Activated gamma-delta T cell treated with anti-CD3 and anti-CD28 coated beads, Interleukin-2, amount 50 U/mL, for 16 hours (primary cell): ENCODE measurements at places on chromosomes 2 and 18.

DNA sequence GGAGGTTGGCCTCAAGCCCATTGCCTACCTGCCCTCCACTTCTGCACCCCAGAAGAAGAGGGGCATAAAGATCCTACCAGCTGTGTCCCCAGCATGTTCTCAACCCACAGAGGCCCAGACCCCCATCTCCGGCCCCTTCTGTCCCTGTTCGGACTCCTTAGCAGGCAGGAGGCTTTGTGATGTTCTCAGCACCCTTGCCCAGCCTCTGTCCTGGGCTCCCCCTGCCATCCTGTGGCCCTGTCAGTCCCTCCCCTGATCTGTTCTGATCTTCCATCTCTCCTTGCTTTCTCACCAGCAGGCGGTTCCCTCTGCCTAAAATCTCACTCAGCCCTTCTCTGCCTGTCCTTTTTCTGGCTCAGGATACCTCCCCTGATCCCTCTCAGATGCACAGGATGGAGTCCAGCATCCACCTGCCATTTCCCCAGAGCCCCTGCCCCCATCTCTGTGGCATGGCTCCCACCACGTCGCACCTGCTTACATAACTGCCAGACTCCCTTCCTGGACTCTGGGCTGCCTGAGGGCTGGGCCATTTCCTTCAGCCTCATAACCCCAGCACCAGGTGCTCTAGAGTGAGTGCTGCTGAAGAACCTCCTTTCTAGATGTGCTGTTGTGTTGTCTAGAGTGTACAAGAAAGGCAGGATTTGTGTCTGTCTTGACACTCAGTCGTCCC lies 134.0 kb downstream of the CTIF start:
- no peak for DNase-seq

DNA sequence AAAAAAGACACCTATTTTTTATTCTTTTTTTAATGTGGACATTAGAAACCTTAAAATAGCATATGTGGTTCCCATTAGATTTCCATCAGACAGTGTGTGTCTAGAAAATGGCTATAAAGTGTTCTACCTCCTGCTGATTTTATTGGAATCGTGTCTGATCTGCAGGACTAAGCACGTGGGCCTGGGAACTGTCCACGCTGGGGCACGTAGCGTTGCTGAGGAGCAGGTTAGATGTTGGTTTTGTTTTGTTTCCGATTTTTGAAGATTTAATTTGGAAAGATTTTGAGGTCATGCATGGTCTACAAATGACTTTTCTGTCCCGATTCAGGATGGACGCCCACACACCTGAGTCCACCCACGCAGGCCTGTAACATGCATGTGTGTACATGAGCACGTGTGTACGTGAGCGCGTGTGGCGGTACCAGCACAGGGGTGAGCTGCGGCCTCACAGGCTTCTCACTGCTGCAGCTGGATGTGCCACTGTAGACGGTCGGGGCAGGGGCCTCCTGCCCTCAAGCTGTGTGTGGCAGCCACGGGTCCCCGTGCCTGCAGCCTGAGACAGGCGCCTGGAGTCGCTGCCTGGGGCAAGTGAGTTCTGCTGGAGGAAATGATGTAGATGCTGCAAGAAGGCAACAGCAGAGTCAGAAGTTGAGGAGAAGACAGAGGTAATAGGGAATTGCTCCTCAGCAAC lies 99.7 kb upstream of the CTDP1 start:
- no peak for DNase-seq

GRCh38 chr2:23691565-23691964 lies 235.4 kb downstream of the ATAD2B start:
- DNase-seq = no peak

- DNase-seq = no peak
Measured at GRCh38 chr18:39660141-39660540, 2094.5 kb upstream of the CELF4 start.

GRCh38 chr2:230231251-230231650 lies 5.7 kb downstream of the SP140 start:
- no peak for DNase-seq

DNA sequence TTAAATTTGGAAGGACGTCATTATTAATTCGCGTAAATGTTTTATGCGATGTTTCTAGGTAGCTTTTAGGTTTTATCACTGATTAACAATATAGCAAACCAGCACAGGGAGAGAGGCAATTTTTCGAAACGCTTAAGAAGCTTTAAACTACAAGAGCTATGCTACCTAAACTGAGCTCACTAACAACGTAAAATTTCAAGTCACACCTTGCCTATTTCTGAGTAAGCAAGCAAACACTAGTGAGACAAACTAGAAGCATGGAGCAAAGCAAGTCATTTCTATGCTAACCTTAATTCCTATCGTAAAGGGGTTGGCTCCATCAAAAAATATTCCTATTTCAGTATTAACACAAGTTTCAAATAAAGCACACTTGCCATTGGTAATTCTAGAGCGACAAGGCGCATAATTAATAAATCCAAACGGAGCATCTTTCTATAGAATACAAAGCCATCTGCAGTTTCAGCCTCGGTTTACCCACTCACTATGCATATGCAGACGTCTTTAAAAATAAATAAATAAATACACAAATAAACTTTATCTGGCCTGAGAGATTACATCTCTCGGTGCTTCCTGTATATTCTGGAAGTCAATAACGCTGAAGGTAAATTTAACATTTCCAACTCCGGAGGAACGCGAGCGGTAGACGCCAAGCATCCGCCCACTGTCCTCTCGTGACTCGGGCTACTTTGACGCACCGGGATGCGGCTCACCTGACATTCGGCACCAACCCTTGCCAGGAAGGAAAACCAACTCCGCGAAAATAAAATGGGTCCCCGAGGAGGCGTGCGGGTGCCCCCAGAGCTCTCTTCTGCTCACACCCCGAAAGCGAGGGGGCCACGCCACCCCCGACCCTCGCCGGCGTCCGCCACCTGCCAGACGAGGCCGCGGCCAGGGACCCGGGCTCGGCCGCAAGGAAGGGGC lies 947 bp downstream of the ITSN2 start:
- DNase-seq = peak; percentile 22

GRCh38 chr2:132441051-132441450 lies 24.4 kb downstream of the GPR39 start:
- no peak for DNase-seq

DNA sequence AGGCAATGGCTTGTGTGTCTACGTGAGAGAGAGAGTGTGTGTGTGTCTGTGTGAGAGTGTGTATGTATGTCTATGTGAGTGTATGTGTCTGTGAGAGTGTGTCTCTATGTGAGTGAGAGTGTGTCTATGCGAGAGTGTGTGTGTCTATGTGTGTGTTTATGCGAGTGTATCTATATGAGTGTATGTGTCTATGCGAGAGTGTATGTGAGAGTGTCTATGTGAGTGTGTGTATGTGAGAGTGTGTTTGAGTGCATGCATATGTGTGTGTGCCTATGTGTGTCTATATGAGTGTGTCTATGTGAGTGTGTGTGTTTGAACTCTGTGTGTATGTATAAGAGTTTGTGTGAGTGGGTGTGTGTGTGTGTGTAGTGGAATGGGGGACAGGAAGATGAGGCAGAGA lies 9.8 kb upstream of the GNLY start:
- no peak for DNase-seq

- no peak for DNase-seq
Measured at GRCh38 chr2:202965810-202966460, 48.7 kb upstream of the NBEAL1 start.

DNA sequence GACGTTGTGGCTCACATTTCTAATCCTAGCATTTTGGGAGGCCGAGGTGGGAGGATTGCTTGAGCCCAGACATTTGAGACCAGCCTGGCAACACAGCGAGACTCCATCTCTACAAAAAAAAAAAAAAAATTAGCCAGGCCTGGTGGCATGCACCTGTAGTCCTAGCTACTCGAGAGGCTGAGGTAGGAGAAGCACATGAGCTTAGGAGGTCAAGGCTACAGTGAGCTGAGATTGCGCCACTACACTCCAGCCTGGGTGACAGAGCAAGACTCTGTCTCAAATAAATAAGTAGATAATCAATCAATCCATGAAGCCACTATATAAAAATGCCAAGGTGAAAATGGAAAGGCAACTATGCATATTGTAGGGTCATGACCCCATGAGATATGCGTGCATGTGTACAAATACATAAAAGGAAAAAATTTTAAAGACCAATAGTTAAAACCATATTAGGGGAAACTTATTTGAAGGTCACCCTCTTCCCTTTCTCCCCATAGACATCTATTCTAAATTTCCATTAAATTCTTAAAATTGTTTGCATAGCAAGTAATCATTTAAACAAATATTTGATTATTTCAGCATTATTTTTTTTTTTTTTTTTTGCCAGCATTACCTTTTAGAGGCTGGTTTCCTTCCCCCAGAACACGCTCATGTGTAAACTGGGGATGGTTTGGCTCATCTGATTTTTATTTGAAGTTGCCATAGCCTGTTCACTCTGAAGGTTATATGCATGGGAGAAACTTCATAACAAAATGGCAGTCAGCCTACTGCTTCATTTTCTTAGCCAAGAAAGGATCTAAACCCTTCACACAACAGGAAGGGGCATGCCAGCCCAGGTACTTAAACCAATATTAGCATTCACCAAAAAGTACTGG lies 37.3 kb upstream of the TMEM247 start:
- no peak for DNase-seq

DNA sequence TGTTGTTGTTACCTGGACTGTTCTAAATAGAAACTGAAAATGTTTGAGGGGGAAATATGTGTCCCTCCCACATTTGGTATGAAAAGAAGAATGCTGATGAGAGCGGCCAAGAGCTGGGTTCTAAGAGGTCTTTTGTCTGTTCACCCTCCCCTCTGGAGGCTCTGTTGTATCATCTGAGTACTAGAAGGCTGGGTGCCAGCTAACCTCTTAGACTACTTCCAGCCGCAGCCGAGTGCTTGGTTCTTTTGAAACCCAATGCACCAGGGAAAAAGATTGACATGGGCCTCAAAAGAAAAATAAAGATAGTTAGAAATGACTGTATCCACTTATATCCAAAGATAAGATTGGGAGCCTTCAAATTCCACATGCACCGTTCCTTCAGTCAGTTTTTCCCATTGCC lies 255.9 kb downstream of the TXNL1 start:
- no peak for DNase-seq

DNA sequence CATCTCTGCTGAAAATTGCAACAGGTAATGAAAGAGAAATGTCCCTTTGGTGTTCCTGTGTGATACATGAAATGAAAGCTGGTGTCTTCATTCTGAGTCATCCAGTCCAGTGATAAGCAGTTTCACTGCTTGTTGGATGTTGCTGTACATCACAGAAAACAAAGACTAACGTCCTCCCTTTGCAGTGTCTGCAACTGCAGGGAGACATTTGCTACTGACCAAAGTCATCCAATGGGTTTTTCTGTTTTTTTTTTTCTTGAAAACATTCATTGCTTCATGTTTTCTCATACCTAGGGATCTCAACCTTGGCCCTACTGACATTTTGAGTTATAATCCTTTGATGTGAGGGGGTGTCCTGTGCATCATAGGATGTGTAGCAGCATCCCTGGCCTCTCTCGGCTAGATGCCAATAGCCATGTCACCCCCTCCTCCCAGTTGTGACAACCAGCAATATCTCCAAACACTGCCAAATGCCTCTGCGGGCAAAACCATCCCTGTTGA lies 63.6 kb upstream of the FZD5 start:
- DNase-seq = no peak

DNA sequence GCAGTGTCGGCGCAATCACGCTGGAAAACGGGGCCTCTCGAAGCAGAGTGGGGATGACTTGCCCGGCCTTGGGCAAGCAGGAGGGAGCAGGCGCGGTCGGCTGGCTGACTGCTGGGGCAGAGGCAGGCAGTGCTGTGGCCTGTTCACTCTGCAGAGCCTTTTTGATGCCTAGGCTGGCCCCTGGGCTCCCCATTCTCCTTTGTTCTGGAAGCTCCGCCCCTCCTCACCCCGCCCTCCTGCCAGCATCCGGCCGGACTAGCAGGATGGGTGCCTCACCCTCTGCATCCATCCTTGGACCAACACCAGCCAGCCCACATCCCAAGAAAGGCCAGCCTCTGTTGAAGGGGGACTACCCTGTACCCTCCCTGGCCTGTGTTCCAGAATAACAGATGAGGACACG lies at the start of gene ASPRV1:
Gene ASPRV1, minus strand, starts transcription at position 136 of the 400 bp plus-strand sequence. CDS start 195 bp downstream, outside the sequence.
- DNase-seq = no peak

GRCh38 chr2:88714667-88715066 lies 23.2 kb downstream of the RPIA start:
- no peak for DNase-seq

DNA sequence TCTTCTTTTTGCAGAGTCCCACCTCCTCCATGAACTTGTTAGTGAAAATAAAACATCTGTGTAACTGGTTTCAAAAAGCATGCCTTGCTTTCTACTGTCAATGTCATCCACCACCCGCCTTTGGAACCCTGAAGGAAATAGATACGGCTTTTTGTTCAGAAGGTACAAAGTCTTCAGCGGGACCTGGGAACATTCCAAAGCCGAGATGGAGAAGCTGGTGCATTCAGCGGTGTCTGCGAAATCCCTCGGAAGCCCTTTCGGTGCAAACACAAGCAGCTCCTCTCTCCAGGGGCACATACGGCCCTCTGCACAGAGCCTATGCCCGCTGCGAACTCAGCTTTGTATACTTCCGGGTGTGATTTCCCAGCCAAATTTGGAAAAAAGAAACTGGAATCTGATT lies 555.8 kb upstream of the SALL3 start:
- DNase-seq = no peak

- DNase-seq = no peak
Measured at GRCh38 chr2:86747711-86748639, 27.9 kb downstream of the RMND5A start.

- DNase-seq = no peak
Measured at GRCh38 chr2:190213441-190214335, 105.9 kb downstream of the HIBCH start.

GRCh38 chr2:159088906-159089305 lies 120.5 kb downstream of the TANC1 start:
- DNase-seq = no peak

DNA sequence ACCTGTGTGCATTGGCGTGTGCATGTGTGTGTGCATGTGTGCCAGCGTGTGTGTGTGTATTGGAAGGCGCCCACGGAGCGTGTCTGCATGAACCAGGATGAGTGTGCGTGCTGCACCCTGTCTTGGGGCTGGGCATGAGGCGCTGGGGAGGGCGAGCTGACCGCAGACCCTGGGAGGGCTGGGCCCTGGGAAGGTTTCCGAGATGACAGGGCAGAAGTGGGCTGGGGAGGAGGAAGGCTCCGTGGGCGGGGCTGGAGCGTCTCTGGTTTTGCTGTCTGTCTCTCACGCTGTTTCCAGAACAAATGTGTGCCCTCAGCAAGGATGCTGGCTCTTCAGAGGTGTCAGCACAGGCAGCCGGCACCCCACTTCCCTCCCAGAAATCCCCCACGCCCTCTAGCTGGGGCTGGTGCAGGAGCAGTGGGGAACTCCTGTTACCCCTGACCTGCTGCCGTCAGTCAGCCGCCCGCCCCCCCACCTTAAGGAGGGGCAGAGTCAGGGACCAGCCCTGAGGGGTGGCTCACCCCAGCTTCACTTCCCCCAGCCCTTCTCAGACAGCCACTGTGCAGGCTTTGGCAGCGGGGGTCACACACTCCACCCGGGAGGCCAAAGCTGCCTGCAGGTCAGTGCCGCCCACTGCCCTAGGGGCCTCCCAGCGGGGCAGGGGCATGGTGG lies at the start of gene GPR35:
Gene GPR35, plus strand, starts transcription at position 531 of the 672 bp plus-strand sequence. CDS start 4,473 bp downstream, outside the sequence.
- DNase-seq = peak; percentile 70

DNA sequence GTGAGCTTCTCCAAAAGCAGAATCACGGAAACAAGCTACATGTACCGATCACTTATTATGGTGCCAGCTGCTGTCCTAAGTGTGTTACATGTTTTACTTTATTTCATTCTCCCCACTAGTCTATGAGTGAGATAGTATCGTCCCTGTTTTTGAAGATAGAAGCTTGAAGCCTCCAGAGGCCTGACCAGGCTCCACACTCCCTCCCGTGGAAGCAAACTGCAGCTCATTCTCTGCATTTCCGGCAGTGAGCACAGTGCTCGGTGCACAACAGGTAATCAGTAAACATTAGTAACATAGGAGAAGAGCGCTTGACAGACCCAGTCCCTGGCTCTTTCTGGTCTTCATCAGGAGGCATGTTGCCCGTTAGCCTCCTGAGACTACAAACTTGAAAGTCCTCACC lies 72.9 kb downstream of the ZBTB7C start:
- no peak for DNase-seq
